Psoas muscle (tissue), 8 donors: ENCODE measurements at places on chromosomes 7 and 10. TPM values are rescaled to one million over a fixed set of nuclear protein-coding genes. Genes with fewer than 3 reads are reported as not detected.

DNA sequence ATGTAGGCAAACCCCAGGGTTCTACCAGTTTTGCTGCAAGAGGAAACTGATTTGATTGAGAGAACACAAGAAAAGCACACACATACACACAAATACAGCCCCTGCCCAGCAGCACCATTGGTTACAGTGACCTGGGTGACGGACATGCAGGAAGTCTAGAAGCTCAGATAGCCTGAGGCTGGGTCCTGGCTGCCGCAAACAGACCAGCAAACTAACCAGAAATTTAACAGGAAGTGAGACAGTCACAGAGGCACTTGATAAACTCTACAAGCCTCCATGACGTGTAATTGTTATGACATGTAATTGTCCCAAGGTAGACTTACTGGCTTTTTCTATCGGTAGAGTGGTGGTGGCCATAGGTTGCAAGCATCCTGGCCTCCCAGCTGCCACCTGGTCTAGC, 58.9 kb downstream of the PRKAR2B start:
- no peak for DNase-seq

DNA sequence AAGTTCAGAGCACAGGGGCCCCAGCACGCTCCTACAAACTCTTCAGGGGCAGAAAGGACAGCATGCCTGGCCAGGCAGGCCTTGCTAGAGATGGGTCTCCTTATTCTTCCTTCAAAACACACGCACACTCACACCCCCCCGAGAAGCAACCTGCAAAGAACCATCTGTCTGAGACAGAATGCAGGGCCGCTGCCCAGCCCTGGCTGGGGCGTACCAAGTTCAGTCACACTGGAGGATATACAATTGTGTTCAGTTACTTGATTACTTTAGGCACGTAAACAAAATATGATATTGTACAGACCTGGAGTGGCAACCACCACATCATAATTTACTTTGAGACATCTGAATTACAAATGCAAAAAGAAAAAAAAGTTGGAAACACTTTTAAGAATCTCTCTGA, 5.7 kb downstream of the FAM53B start:
- no peak for DNase-seq

GRCh38 chr10:110748970-110749369, 104.8 kb downstream of the RBM20 start:
- no peak for DNase-seq

The SLC18A3 gene
- not detected for total RNA-seq

DNA sequence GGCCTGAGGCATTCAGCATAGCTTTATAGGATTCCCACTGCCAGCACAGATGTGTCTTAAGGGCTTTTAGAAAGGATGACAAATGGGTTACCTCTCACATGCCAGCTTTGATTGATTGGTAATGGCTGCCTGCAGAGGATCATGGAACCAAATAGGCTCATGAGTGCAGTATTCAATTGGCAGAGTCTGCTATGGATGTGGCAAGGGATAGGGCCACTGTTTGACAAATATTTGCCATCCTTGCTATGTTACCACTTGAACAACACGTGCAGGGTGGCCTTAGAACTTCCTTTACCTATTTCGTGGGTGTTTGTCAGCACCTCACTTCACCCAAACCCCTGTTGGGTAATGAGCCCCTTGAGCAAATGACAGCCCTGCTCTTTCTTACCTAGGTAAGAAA, 139.2 kb downstream of the C10orf105 start:
- DNase-seq: no peak
